ENCODE measurements at places on chromosomes 13 and 19.
A peak's percentile ranks its signal among the peaks of the same experiment; 100 is the strongest.

DNA sequence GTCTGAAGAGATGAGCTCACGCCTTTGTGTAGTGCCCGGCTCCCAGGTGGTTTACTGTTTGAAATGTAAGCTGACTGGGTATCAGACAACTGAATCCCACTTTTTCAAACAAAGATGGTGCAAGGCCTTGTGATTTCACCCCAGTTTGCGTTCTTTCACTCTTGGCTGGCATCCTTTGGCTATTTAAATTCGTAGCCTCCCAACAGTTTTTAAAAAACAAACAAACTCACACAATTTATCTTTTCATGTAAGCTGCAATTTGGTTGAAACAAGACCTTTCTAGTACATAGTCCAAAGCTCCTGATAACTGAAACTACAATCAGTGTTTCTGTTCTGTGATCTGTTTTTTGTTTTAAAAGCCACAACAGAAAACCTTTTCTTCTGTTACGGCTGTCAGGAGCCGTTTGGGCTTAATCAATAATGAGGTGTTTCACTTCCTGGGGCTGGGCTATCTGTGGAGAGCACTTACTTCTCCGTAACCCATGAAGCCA, 65.1 kb upstream of the NPAS1 start:
- no peak for DNase-seq

GRCh38 chr13:110798081-110798994, 84.8 kb downstream of the ING1 start:
- DNase-seq = no peak

GRCh38 chr19:41706741-41707501, 1.5 kb upstream of the CEACAM5 start:
- peak; percentile 1 for DNase-seq

DNA sequence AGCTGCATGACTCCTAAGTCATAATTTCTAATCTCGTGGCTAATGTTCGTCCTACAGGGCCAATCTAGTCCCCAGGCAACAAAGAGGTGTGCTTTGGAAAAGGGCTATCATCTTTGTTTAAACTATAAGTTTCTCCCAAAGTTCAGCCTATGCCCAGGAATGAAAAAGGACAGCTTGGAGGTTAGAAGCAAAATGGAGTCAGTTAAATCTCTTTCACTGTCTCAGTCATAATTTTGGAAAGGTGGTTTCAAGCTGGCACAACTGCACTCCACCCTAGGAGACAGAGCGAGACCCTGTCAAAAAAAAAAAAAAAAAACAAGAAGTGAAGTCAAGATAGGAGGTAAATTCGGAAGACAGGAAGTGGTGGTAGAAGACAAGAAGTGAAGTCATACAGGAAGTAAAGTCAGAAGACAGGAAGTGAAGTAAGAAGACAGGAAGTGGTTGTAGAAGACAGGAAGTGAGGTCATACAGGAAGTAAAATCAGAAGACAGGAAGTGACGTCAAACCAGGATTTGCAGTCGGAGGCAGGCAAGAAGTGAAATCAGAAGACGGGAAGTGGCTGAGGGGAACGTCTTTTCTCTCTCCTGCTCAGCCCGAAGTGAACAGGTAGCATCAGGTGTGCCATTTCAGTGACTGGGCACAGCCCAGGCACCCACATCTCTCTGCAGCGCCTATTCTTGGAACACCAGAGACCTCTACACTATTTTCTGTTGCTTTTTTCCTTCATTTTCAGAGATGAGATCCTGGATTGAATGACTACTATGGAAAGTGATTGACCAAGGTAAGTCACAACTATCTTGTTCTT, 32.2 kb downstream of the GP6 start:
- peak; percentile 7 for DNase-seq

DNA sequence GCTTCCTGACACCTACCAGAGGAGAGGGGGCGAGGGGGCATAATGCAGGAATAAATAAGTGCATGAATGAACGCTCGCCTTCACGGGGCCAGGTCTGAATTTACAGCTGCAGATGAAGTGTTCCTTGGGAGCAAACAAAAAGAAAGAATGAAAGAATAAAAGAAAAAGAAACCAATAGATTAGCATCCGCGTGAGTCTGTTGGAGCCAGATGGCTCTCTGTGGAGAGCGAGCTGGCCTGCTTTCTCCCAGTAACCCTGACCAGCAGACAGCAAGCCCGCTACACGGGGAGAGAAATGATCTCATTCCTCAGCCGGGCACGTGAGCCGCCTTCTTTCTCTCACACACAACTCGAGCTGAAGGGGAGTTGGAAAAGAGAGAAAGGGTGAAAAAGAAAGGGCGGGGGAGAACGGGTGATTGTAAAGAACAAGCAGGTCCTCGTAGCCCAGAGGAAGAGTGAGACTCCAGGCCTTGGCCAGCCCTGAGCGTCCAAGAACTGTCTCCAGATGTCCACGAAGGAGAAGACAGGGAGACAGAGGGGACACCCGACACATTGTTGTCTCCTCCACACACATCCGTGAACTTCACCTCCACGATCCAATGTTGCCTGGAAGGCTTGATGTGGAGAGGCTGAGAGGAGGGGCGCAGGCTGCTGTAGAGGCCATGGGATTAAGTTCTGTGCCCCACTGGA, 81.4 kb downstream of the RNASEH2B start:
- peak; percentile 29 for DNase-seq

- DNase-seq = no peak
Measured at GRCh38 chr13:42762917-42763316, 18.5 kb upstream of the FAM216B start.

GRCh38 chr13:22061806-22062391, 391.0 kb downstream of the FGF9 start:
- DNase-seq = no peak

GRCh38 chr13:49958321-49958720, 22.2 kb upstream of the SPRYD7 start:
- DNase-seq = peak; percentile 25

DNA sequence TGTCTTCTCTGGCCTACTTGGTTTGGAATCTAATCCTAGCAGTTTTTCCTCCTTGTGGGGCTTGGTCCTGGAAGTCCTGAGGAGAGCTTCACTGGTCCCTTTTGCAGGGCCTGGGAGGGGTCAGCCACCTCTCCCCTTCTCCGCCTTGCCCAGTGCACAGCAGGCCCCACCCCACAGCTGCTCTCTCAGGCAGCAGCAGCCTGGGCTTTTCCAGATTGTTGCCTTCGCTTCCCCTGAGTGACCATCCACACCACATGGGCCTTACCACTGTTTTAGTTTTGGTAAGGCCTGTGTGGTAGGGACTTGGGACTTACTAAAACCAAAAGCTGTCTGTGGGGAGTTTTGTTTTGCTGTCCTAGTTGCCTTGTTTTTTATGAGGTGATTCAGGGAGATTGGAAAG, 11.5 kb downstream of the MPHOSPH8 start:
- DNase-seq = no peak
